ENCODE measurements at places on chromosomes 2 and 18. TPM values are rescaled to one million over a fixed set of nuclear protein-coding genes. Genes with fewer than 3 reads are reported as not detected.
A peak's percentile ranks its signal among the peaks of the same experiment; 100 is the strongest.

DNA sequence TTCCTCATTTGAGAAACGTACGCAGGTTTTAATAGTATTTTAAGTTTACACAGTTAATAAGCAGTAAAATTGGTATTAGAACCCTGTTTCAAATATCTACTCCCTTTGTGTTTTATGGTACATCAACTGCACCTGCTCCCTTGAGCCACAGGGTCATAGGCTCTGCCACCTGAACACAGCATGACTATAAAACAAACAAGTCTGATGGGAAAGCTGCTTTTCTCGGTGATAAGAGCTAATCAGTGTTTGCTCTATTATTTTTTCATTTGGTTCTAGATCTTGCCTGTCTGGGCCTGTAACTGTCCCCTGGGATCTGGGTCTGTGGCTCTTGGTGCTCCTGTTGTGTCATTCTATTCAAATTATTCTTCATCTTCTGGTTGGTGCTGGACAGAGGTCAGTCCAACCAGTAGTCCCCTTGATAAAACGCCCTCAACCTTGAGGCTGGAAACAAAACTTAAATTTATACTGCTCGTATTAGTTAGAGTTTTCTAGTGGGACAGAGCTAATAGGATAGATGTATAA lies 314.8 kb upstream of the LRP1B start:
- no peak for DNase-seq

The PAX3 gene
- not detected for total RNA-seq

The COLEC12 gene
- 6.3 TPM for total RNA-seq

The IMPACT gene
- total RNA-seq: 32.6 TPM

GRCh38 chr2:224165901-224166319 lies 126.8 kb upstream of the SERPINE2 start:
- DNase-seq: no peak

GRCh38 chr2:228038967-228039366 lies 142.5 kb downstream of the SPHKAP start:
- no peak for DNase-seq

DNA sequence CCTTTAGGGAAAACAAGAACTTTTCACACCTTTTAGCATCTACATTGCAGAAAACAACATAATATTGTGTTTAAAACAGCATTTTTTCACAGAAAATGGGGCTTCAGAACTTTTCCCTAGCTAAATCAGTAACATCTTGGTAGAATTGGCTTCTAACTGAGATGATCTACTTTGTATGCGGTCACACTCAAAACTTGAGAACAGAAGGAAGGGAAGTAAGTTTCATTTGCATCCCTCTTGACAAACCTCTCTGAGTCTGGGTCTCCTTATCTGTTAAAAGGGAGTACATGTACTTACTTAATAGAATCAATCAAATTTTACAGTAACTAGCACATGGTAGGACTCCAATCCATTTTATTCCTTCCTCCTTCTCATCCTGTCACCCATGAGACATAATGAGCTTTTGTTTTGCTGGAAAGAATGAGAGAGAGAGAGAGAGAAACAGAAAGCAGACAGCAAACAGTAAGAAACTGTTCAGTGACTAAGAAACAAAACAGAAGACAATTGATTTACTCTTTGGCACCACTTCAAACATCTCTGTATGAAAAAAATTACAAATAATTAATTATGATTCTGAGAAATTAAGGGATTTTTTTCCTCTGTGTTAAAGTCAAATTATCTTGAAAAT lies 387.3 kb downstream of the SATB2 start:
- DNase-seq: no peak

DNA sequence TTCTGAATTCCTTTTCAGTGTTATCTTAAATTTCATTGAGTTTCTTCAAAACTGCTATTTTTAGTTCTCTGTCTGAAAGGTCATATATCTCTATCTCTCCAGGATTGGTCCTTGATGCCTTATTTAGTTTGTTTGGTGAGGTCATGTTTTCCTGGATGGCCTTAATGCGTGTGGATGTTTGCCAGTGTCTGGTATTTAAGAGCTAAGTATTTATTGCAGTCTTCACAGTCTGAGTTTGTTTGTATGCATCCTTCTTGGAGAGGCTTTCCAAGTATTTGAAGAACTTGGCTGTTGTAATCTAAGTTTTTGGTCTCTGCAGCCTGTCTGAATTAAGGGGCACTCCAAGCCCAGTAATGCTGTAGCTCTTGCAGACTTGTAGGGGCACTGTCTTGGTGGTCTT lies 249.3 kb downstream of the ZNF385B start:
- DNase-seq: no peak

The UGT1A4 gene
- 0.56 TPM for total RNA-seq

The NIFK gene
- total RNA-seq: 72.2 TPM

GRCh38 chr18:54387631-54388030 lies 29.9 kb downstream of the C18orf54 start:
- DNase-seq: no peak

The HOXD10 gene
- total RNA-seq: 0.33 TPM

GRCh38 chr2:80292474-80292873 lies 12.1 kb downstream of the LRRTM1 start:
- DNase-seq: no peak

GRCh38 chr2:20650877-20651730 lies at the start of gene HS1BP3:
Gene HS1BP3, minus strand, starts transcription at chr2:20651098. Its CDS starts 35 bp downstream, at chr2:20651063.
- DNase-seq: peak; percentile 82

The NBEAL1 gene
- total RNA-seq: 58.8 TPM

The ERFE gene
- total RNA-seq: 5.9 TPM

- no peak for DNase-seq
These were observed 363.0 kb downstream of the SS18 start for GRCh38 chr18:25727281-25727985.

The KLF7 gene
- total RNA-seq: 26.8 TPM

- no peak for DNase-seq
These were observed 43.6 kb upstream of the TCF7L1 start for GRCh38 chr2:85089585-85089984.

DNA sequence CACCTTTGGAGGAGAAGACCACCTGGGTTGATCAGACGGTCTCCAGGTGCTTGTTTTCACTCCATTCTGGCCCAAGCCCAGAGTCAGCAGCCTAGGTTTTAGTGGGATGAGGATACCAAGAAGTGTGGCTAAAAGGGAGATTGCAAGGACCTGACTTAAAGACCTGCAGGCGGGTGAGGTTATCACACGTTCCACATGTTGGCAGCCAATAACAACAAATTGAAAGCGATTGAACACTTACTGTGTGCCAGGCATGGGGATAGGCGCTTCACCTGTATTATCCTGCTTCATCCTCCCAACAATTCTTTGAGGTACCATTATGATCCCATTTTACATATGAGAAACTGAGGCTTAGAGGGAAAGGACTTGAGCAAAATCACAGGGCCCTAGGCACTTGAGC lies 5.0 kb downstream of the ARL4C start:
- no peak for DNase-seq

The PRSS56 gene
- not detected for total RNA-seq

The CCDC74A gene
- total RNA-seq: 11.2 TPM

The SP140 gene
- 1.1 TPM for total RNA-seq

The LRRC30 gene
- not detected for total RNA-seq

DNA sequence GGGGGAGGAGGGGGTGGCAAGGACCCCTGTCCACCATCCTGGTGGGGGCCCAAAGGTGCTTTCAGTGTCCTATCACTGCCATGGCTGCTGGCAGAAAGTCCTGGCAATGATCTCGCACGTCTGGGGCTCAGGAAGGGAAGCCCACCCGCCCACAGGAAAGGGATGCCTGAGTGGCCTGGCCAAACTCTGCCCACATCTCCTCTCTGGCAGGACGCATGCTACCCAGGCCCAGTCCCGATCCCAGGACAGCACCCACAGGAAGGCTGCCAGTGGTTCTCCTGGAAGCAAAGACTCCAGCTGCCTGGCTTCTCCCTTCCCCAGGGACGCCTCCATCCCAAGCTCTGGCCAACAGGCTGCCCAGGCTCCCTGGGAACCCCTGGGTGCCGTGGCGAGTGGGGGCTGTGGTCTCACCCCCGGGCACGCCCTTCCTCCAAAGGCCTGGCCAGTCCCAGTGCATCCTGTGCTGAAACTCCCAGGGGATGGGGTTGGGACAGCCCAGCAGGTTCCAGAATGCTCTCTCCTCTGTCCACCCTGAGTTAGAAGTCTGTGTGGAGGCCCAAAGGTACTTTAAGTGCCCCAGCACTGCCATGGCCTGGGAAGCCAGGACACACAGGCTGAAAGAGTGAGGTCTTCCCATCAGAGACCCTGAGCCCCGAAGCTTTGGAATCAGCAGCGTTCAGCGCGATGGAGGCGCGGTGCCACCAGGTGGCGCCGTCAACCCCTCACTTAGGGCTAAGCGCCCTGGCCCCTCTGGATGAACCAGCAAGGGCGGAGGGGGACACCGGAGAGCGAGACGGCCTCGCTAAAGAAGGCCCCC lies 29.8 kb upstream of the TAF1B start:
- DNase-seq: peak; percentile 72

- DNase-seq: peak; percentile 65
These were observed 124.2 kb upstream of the ITGB6 start for GRCh38 chr2:160324161-160324800.

GRCh38 chr18:42105394-42105793 lies 150.4 kb downstream of the PIK3C3 start:
- DNase-seq: no peak

The PROM2 gene
- 24.3 TPM for total RNA-seq

The LBX2 gene
- 0.50 TPM for total RNA-seq
